ENCODE measurements at places on chromosomes 4 and X.

GRCh38 chr4:56731857-56732256 is 50.8 kb upstream of the HOPX start:
- no peak for DNase-seq

- no peak for DNase-seq
Observed at GRCh38 chr4:48225368-48226141, 44.1 kb downstream of the TEC start.

DNA sequence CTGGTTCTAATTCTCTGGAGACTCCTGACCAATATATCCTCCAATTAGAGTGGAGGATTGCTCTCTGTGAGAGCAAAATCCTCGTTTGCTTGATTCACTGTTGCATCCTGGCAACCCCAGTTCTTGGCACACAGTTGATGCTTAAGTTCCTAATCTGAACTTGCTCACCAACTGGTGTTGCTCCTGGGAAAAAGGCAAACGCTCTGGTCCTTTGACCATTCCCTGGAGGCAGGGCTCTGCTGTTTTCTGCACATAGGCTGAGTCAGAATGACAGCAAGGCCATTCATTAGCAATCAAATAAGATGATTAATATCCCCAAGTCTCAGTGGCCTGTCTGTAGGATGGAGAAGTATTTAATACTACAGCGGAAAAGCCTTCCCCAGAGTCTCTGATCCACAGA is 172.7 kb upstream of the TBC1D9 start:
- no peak for DNase-seq

- no peak for DNase-seq
Observed at GRCh38 chr4:102736636-102737549, 23.9 kb downstream of the MANBA start.

DNA sequence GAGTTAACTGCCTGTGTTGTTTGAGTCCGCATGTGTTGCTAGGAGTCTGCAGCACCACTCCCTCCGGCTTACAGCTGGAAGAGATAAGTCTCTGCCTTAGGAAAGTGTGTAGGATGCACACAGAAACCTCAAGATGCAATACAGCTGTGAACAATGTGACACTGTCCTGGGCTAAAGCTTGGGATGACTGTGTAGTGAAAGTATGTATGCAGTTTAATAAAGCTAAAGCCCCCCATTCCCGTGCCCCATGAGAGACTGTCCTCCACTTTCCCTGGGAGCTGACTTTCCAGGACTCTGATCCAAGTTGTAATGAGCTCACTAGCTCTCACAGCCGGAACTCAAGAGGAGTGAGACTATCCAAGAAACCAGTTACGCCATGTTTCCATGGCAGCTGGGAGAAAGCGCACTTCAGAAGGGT is 156.6 kb upstream of the FTHL17 start:
- no peak for DNase-seq

- DNase-seq, result no peak
Observed at GRCh38 chr4:15021946-15022345, 19.7 kb downstream of the CPEB2 start.

DNA sequence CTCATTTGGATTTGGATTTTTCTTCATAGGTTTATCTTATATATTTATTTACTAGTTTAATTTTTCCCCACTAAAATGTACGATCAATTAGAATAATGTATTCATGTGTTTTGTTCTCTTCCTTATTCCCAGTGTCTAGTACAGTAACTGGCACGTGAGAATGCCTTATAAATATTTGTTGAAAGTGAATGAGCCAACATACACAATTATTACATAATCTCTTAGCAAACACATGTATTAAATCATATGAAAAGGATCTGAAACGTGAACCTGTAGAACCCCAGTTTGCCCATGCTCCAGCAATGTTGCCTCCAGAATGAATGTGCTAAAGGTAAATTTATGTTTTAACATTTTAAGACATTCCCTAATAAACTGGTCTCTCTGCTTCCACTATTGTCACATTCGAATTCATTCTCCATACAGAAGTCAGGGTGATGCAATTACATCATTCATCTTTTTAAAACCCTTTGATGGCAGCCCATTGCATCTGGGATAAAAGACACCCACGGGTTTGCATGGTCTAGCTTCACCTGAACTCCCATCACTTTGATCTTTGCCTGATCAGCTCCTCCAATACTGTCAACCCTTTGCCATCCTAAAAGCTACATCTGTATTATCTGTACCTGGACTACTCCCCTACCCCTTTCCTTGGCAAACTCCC is 30.7 kb upstream of the AREG start:
- no peak for DNase-seq

- no peak for DNase-seq
Observed at GRCh38 chr4:85756938-85757337, 282.0 kb downstream of the ARHGAP24 start.

DNA sequence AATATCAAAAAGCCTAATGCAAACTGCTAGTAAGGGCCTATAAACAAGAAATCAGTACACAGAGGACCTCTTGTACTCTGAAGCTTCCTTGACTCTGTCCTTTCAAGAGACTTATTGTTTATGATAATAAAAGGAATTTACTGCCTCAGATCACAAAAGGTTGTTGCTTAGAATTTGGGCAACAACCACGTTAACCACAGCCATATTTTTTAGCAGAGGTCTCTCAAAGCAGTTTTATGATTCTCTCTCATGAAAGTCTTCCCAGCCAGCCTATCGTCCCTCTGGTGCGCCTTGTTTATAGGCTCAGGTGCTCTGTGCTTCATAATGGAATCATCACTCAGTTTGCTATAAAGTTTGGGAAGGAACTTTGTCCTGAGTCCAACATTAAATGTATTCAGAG is 270.6 kb downstream of the RCHY1 start:
- DNase-seq, result no peak

GRCh38 chrX:71198066-71198465 is 25.0 kb upstream of the GJB1 start:
- no peak for DNase-seq

DNA sequence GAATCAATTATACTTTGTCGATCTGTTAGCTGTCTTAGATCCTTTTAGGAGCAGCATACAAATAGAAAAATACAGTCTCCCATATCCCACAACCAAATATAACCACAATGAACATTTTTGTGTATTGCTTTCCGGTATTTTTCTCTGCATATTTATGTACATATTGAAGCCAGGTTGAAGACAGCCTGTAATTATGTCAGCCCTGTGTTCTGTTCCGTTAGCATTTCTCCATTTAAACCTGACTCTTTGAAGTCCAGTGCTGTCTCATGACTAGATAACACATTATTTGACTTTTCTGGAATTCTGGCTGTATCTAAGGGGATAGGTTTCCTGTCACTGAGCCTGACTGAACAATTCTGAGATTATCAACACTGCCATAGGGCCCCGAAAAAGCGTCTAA is 4.0 kb upstream of the SLC34A2 start:
- DNase-seq, result no peak

DNA sequence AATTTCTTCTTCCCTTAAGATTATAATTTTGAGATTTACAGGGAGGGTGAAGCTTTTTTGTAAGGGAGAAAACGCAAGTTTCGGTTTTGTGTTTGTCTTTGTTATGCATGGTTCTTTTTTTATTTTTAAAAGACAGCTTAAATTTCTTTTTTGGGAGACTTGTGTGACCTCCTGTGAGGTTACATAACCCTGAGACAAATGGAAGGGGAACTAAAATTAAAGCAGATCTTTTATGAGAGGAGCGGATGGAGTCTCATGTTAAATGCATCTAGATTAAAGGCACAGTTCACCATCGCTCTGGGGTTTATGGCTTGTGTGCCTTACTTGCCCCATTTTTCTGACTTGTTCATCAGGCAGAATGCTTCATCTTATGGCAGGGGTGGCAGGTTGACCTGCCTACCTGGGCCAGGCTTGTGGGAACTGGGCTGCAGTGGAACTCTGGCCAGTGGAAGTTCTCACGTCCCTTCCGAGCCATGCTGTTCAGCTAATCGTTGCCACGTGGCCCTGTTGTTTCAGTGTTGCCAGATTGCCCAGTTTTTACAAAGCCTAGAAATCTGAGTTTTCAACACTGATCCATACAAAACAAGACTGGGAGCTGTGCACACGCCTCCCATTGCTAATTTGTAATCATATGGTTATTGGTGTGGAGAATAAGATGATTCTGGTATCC is 291.8 kb downstream of the ARHGAP10 start:
- no peak for DNase-seq

- peak; percentile 82 for DNase-seq
Observed at GRCh38 chrX:129925305-129926092, 19.5 kb downstream of the UTP14A start.

- no peak for DNase-seq
Observed at GRCh38 chr4:54094451-54094850, 5.5 kb upstream of the GSX2 start.

- DNase-seq, result no peak
Observed at GRCh38 chrX:94178145-94178788, 504.3 kb downstream of the FAM133A start.

DNA sequence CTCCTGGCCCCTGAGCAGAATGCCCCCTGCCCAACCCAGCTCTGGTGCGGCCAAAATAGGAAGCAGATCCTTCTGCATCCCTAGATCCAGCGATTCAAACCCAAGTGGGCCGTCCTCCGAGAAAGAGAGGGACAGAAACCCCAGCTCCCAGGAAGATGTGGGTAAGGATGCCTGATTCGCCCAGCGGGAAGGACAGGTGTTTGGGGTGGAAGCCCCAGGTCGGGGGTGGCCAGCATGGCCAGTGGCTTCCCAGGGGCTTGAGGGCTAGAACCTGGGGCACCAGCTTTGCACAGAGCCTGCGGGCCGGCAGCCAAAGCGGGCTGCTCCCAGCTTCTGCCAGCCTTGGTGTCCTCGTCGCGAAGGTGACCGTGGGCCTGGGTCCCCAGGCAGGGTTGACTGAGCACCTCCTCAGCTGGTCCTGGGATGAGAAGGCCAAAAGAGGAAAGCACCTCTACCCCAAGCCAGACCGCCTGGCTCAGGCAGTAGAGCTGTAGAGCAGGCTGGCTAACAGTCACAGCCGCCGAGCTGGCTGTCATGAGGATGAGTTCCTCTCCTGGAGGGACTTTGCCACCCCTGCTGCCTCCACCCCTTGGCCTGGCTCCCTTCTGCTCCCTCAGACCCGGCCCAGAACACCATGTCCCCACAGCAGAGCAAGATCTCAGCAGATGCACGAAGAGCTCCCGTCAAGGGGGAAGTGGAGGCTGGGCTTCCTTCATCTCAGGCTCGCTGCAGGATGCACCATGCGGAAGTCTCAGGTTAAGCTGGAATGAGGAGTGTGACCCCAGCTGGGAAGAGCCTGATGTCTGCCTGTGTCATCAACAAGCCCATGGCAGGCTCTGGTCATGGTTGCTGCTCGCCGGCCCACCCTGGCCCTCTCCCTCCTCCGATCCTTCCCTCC is 59.9 kb downstream of the CPZ start:
- DNase-seq, result no peak

GRCh38 chrX:103861200-103861599 is 29.1 kb upstream of the RAB9B start:
- DNase-seq, result no peak

DNA sequence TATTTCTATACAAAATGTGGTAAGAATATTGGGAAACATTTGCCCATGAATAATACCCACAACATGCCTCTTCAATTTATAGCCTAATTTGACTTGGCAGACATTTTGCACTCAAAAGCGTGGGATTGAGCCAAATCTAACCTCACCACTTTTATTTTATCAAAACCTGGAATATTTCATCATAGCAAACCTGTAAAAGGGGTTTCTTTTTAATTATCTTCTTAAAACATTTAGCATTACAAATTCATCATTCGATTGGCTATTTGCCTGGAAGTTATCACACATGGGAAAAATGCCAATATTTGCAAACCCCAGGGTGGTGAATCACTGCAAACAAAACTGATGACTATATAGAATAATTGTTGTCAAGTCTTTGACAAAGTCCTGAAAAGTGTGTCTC is 56.2 kb downstream of the VCX3B start:
- DNase-seq, result no peak

GRCh38 chr4:113209652-113210320 is 160.3 kb downstream of the ANK2 start:
- no peak for DNase-seq

- DNase-seq, result no peak
Observed at GRCh38 chr4:55008166-55009056, 117.0 kb downstream of the KDR start.

GRCh38 chr4:141595531-141595930 is 40.9 kb upstream of the IL15 start:
- DNase-seq, result no peak

GRCh38 chr4:121139533-121140222 is 24.4 kb downstream of the TNIP3 start:
- DNase-seq, result no peak

GRCh38 chrX:29813174-29813573 is 402.2 kb upstream of the MAGEB2 start:
- DNase-seq, result no peak

DNA sequence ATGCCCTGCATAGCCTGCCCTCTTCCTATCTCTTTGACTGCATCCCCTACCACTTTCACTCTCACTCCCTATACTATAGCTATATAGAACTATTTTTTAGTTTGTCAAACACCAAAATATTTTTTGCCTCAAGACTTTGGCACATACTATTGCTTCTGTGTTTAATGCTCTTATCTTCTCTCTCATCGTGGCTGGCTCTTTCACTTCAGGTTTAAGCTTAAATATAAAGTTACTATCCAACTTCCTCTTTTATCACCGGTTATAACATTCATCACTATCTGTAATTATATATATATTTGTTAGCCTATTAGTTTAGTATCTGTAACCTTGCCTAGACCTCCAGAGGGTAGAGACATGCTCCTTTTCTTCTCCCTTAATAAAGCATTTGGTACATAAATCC is 11.5 kb upstream of the HMGB2 start:
- DNase-seq, result no peak

- DNase-seq, result no peak
Observed at GRCh38 chr4:109764376-109764775, 34.5 kb upstream of the PLA2G12A start.

GRCh38 chr4:54315561-54316538 is 86.8 kb downstream of the PDGFRA start:
- DNase-seq, result peak; percentile 51

DNA sequence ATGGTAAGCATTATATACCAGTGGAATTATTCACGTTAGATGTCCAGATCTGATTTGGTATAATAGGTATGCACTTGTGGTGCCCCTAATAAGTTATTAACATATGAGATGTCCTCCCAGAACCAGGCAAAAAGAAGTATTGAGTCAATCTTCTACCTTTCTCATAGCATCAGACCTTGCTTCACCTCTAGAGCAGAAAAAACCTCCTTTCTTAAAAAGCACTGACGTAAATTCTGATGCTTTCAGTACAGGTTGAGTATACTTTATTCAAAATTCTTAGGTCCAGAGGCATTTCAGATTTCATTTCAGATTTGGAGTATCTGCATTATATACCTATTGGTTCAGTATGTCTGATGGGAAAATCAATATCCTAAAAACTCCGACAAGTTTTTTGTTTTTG is 22.4 kb downstream of the LEF1 start:
- DNase-seq, result no peak

Data from brain (organoid and tissue), 16 donors.